ENCODE measurements at places on chromosomes 12 and 14.

DNA sequence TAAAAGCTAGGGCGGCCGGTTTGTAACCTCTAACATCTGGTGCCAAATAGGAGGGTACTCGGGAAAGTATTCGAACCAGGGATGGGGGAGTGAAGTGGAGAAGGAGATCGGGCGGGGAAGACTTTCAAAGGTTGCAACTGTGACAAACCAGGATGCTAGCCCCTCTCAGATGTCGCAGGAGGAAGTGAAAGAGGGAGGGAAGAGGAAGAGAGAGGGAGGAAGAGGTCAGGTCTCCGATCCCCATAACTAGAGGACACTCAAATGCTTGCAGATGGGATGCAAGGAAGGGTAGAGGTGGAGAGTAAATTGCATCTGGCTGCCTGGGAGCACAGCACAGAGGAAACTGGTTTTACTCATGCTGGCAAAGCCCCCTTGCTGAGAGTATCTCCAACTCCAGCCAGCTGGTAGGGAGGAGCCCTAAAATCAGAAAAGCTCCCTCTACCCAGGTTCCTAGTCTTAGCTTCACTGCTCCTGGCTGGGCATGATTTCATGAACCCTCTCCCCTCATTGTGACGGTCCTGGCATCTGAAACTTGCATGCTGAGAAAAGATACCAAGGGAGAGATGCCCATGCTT lies 696.7 kb upstream of the TBX3 start:
- no peak for DNase-seq

DNA sequence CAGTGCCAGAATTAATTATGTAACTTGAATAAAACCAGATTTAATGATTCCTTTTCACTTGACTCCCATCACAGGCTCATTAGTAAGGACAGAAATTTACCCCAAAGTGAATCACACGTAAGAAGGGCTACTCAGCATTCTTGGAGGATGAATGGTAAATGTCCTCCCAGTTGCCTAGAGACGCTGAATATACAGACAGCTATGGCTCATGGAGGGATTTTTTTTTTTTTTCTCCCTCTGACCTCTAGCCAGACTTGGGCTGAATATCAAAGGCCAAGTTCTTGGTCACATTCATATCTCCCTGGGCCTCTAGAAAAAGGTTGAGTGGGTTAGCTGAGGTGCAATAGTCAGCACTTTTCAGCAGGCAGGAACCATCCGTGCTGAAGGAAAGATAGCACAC lies 77.5 kb downstream of the PHLDA1 start:
- no peak for DNase-seq

- peak; percentile 18 for DNase-seq
Observed at GRCh38 chr14:31261859-31262731, 54.5 kb upstream of the HECTD1 start.

- DNase-seq, result no peak
Observed at GRCh38 chr14:54338696-54339317, 58.0 kb upstream of the CDKN3 start.

DNA sequence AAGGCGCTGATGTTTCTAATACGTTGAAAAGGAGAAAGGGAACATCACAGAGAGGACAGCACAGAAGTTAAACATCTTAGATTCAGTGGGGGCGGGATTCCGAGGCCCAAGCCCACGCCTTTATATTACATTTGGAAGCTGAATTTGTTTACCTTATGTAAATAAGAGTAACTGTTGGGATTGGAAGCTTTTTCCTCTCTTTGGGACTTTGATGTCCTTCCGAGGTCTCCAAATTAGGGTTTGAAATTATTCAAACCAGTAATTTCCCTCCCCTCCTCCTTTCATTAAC lies 6.4 kb downstream of the FOXA1 start:
- no peak for DNase-seq

DNA sequence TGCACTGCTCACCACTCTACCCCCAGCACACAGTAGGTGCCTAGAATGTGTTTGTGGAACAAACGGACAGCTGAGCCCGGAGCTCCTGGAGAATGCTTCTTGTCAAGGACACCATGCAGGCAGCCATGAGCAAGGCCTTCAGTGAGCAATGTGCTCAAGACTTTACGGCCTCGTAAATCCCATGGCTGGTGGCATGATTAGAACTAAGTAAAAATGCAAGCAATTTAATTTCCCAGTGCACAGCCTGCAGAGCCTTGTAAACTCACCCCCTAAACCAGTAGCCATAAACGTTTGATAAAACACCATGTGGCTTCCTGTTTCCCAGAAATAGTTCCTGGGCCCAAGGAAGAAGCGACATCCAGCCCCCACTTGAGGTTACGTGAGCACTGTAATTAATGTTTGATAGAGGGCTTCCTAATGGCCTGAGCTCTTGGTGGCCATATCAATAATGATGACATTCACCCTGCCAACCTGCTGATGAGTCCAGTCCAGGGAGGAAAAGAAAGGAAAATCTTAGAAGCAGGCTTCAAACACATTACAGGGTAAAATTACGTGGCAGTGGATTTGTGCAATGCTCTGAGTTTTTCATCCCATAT lies 36.4 kb upstream of the FICD start:
- DNase-seq, result no peak

DNA sequence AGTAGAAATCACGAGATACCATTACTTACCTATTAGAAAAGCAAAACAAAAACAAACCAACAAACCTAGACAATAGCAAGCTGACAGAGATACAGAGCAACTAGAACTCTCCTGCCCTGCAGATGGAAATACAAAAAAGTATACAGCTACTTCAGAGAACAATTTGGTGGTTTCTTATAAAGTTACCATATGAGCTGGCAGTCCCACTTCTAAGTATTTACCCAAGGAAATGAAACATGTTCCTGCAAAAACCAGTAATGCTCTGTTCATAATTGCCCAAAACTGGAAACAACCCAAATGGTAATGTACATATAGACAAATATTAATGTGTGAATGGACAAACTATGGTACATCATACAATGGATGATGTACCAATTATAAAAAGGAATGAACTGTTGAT lies 31.7 kb downstream of the FUT8 start:
- no peak for DNase-seq

DNA sequence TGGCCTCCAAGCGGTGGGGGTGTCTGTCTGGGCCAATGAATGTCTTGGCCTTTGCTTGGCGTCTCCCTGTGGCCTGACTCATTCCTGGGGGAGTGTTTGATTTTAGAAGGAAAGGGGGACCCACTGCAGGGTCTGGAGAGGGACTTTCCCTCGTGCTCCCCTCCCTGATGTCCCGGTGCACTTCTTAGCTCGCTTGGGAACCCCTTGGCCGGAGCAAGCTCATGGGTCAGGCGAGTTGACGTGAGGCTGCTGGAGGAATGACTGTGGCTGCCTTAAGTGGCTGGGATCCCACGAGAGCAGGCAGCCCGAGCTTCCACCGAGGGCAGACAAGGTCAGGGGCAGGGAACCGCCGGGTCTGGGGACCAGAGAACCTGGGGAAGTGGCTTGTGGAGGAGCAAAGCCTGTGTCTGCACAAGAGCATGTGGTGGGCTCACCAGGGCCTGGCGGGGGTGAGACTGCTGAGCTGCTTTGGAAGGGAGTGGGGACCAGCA lies 218.4 kb upstream of the C14orf180 start:
- DNase-seq, result no peak

GRCh38 chr12:68065163-68065562 lies 75.9 kb downstream of the IFNG-AS1 start:
- DNase-seq, result no peak

DNA sequence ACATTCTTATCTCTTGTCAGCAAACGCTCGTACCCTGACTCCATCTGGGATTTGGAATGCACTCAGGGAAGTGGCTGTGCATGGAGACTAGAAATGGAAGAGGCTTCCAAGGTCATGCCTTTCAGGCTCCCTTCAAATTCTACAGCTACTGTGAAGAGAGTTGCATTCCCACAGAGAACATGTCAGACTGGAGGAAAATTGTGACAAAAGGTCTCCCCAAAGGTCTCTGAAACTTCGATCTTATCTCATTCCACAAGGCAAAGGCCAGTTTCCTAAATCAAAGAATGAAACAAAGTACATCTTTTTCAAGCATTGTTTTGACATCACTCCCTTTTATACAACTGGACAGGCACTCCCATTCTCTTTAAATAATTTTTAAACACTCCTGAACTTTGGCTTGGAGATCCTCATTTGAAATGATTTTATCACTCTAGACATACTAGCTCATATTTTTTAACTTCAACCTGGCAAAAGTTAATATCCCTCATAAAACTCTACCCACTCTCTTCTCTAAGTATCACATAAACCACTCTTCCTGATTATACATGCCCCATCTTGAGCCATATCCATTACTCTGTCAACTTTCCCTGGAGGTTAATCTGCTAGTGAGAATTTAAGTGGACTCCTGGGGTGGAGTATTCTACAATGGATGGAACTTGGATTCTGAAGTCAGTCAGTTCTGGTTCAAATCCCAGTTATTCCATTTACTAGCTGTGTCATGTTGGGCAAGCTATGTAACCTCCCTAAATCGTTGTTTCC lies 218.1 kb upstream of the HMGA2 start:
- DNase-seq, result no peak

Data from muscle of back (tissue), 13 donors.